ENCODE measurements at places on chromosomes 11 and 22. TPM values are rescaled to one million over a fixed set of nuclear protein-coding genes. Genes with fewer than 3 reads are reported as not detected.
A peak's percentile ranks its signal among the peaks of the same experiment; 100 is the strongest.

GRCh38 chr11:73661035-73661628, 14.8 kb downstream of the PLEKHB1 start:
- peak; percentile 88 for DNase-seq

DNA sequence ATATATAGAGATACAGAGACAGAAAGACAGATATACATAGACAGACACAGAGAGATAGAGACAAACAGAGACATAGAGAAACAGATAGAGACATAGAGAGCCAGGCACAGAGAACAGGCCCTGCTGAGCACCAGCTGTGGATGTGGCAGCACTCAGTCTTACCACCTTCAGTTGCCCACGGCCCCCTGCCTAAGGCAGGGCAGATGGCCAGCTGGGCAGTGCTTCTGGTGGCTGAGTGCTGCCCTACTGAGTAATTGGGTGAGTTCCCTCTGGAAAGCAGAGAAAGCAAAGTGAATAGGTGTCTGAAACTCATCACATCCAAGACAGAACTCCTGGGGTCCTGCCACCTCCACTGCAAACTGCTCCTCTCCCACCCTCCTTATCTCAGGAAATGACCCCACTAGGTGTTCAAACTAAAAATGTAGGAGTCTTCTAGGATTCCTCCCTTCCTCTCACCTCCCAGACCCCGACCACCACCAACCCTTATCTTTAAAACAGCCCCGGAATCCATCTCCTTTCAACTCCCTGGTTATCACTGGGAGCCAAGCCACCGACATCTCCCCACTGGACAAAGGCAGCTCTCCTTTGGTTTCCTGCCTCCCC, 27.2 kb downstream of the SYN3 start:
- DNase-seq: no peak

DNA sequence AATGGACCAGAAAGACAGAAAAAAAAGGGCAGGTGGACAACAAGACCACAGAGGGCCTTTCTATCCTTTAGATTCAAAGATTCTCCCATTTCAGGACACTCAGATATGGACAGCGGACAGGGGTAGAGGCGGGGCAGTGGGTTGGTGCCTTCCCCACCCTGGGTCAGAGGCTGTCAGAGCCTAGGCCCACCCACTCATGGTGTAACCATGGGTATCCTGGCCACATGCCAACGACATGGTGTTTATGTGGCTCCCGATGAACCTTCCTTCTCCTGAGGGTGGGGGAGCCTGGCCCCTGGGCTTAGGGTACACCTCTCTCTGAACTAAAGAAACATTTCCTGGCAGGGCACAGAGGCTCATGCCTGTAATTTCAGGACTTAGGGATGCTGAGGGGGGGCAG, 14.3 kb upstream of the P2RY2 start:
- DNase-seq: no peak

- no peak for DNase-seq
Measured at GRCh38 chr11:16942342-16942741, 71.9 kb downstream of the PLEKHA7 start.

DNA sequence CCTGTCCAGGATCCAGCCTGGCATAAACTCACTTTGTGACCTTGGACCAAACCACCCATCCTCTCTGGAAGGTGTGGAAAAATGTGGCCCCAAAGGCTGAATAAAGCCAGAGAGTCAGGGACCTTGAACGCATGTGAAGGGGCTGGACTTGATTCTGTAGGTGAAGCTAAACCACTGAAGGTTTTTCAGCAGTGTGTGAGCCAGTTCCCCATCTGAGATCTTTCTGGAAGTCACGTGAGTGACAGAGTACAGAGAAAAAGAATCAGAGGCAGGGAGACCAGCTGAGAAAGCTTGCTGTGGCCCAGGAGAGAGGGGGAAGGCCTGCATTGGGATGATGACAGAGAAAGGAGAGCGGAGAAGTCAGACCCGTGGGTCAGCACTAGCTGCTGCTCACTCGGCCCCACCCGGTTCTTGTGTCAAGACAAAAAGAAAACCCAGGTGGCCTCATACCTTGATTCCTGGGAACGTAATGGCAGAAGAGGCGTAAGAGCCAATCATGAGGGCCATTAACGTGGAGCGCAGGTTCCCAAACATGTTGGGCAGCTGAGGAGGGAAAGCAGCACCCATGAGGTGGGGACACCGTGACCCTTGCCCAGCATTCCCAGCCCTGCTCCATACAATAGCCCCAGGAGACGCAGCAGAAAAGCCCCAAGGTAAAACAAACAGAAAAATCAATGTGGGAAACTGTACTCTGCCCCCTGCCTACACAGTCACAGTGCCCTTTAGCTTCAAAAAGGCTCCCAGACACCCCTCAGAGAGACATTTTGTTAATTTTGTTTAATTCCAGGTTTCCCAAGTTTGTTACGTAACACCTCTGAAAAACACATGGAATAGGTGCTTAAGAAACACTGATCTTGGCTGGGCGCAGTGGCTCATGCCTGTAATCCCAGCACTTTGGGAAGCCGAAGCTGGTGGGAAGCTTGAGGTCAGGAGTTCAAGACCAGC, 17.9 kb downstream of the SLC43A1 start:
- no peak for DNase-seq

BDNF gene
- not detected for total RNA-seq

KRTAP5-11 gene
- not detected for total RNA-seq

DNA sequence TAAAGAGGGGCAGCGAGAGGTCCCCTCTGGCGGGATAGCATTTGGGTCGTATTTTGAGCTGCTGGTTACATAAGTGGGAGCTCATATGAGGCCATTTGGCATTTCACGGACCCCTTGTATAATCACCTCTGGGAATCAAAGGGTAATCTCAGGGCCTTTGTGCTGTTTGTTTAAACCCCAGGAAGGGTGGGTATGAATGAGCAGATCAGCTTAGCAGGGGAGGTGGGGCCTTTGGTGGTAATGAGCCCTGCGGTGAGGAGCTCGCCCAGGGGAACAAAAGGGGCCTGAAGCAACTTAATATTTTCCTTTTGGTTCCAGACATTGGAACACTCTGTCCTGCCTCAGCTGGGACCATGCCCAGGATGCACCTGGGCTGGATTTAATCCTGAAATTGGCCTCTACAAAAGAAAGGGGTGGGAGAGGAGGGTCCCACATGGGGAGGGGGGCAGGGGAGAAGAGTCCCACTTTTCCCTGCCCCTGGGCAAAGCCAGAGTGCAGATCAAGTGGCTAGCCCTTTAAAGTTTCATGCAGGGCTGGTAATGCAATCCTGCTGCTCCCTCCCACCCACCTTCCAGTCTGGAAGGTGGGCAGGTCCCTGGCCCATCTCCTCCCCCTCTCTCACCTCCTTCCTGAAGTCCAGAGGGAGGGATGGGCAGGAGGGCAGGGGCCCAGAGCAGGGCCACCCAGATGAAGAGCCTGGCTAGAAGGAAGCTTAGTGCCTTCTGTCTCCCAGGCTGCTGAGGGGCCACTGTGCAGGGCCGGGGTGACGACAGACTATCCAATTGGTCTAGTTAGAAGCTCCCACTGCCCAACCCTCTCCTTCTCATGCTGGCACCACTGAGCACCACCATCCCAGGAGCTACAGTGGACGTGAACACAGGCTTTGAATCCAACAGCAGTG, 10.5 kb downstream of the TSKU start:
- no peak for DNase-seq

DNA sequence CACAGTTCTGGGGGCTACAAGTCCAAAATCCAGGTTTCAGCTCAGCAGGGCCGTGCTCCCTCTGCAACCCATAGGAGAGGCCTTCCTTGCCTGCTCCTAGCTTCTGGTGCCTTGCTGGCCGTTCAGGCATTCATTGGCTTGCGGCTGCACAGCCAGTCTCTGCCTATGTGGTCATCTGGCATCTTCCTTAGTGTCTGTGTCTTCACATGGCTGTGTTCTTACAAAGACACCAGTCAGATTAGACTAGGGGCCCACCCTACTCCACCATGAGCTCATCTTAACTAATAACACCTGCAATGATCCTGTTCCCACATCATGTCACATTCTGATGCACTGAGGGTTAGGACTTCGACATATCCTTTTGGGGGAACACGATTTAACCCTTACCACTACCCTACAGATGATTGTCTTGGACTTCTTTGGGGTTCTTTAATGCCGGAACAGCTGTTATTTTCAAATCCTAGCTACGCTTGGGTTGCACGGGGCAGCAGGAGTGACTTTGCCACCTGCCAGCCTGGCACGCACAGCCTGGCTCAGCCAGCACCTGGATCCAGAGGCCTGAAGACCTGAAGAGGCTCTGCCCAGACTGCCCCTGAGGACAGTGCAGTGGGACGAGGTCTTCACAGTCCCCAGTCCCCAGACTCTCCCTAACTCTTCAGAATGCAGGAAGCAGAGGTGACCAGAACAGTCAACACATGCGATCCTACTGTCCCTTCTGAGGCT, 7.7 kb upstream of the NEAT1 start:
- DNase-seq: peak; percentile 18

- no peak for DNase-seq
Measured at GRCh38 chr11:117528097-117528721, 200.6 kb downstream of the CEP164 start.

IL18 gene
- total RNA-seq: 1.2 TPM

GRCh38 chr22:35728639-35729308, 11.1 kb downstream of the APOL5 start:
- DNase-seq: no peak

POU2AF2 gene
- not detected for total RNA-seq

DNA sequence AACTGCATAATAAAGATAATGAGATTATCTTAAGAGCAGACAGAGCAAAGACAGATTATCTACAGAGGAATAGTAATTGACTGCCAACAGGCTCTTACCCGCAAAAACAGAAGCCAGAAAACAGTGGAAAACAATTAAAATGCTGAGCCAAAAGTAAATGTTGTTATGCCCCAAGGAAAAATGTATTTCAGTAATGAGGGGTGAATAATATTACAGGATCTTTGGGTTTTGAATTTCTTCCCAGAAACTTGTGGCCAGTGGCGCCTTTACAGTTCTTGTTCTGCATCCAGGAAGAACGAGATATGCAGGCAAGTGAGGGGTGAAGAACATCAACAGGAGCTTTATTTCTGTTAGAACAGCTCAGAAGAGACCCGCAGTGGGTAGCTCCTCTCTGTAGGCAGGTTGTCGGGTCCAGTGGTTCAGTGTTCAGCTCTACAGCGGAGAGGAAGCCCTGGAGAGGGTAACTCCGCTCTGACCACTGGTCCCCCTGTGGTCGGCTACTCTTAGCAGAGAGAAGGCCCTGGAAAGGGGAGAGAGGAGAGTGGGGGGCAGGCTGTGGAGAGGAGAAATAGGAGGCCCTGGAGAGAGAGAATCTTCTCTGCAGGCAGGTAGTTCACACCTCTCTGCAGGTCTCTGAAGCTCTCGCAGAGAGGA, 51.8 kb upstream of the SC5D start:
- no peak for DNase-seq

NPAS4 gene
- total RNA-seq: 1.5 TPM

C1QTNF5 gene
- 36.9 TPM for total RNA-seq

DNA sequence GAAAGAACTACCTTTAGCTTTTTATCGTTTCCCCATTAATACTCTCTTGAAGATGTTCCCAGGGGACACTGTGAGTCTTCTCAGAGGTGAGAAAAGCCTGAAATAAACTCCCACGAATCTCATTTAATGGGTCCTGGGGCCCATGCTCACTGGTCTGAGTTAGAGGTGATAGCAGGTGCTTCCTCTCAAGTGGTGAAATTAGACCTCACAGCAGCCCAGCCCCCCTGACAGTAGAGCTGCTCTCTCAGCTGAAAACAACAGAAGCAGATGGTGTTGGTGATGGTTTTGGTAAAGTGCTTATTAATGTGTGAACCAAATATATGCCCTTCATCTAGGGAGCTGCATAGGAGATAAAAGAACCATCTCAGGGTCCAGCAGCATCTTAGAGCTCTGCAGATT, 76.8 kb upstream of the VPREB1 start:
- no peak for DNase-seq

SPDYC gene
- not detected for total RNA-seq

DNA sequence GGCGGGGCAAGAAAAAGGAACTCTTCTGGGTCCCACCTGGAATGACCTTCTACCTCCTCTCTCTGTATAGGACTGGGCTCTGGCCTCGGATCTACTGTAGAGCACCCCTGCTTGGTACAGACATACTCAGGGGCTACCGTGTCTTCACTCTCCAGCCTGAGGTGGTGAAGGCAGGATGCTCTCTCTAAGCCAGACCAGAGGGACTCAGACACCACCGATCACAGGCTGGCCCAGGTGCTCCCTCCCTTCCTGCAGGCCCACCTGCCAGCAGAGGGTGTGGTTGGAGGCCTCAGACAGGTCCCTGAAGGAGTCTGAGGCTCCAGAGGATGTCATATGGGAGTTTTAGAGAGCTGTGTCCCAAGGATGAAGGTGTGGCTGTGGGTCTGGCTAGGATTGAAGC, 4.1 kb downstream of the NHERF4 start:
- DNase-seq: no peak

GRCh38 chr11:1382429-1382828, 7.3 kb upstream of the BRSK2 start:
- no peak for DNase-seq

DNA sequence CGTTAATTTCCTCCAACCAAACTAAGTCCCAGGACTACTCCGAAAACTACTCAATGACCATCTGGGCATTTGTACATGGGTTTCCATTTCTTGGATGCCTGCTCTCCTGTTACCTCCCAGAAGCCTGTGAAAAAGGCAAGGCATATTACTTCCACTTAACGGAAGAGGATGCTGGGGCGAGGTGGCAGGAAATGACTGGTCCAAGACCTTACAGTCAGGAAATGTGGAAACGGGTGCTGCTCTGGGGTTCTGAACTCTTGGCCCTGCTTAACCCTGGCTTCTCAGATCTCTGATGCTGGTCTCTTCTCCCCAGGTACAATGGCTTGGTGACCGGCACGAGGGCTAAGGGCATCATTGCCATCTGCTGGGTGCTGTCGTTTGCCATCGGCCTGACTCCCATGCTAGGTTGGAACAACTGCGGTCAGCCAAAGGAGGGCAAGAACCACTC, 12.9 kb downstream of the ADORA2A start:
- DNase-seq: no peak

DNA sequence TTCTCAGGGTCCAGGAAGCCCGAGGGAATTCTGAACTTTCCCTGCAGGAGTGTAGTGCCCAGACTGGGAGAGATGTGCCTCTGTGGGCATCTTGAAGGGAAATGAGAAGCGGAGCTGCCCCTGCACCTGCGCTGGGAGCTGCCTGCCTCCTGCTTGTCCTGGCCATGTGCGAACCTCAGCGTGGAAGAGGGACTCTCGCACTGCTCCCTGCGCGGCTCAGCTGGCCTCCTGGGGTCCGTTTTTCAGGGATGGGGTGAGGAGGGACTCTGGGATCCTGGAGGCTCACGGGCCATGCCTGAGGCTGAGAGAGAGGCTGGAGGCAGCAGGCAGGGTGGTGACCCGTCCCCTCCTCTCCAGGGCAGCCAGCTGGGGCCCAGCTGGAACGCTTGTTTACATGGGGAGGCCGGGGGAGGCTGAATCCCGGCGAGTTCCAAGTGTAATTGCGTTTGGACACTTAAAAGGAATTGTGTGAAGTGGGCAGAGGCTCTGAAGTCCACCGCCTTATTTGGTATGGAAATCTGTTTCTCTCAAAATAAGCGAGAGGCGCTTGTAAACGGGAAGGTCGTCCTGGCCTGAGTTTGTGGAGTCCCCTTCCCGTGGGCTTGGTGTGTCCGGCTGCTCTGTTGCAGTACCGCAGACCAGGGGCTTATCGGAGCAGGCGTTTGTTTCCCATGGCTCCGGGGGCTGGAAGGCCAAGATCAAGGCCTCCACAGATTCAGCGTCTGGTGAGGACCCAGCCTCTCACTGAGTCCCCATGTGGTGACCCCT, 1.2 kb upstream of the MRGPRF start:
- peak; percentile 91 for DNase-seq

CALCA gene
- not detected for total RNA-seq

All from uterus (tissue), 4 donors.